ENCODE measurements at places on chromosomes 5 and 9.

DNA sequence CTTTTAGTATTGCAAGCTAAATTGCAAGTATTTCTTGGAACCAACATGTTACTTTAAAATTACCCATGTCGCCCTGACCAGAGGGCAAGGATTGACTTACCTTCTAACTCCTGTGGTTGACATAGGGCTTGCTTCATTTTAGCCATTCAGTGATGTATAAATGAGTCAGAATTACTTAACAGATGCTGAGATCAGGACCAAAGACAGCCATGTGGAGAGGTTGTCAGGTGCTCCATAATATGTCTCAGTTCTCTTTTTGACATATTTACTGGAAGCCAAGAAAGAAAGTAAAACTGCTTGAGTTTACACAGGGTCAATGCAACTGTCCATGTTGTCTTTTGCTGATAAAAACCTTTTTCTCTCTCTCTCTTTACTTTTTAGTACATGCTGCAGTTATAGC lies 33.2 kb downstream of the F2RL2 start:
- DNase-seq: no peak

- no peak for DNase-seq
Observed at GRCh38 chr5:72749362-72749997, 67.0 kb upstream of the TNPO1 start.

- no peak for DNase-seq
Observed at GRCh38 chr9:127628758-127629467, 16.8 kb downstream of the STXBP1 start.

GRCh38 chr5:7802855-7803254 lies 48.1 kb downstream of the CFAP90 start:
- no peak for DNase-seq

Measured in G401 (cell line).